Activated B cell treated with CpG ODN at 0.5 μM for 24 hours (primary cell): ENCODE measurements at places on chromosomes 2 and 18. TPM values are rescaled to one million over a fixed set of nuclear protein-coding genes. Genes with fewer than 3 reads are reported as not detected.

- no peak for DNase-seq
Measured at GRCh38 chr2:102194609-102195268, 7.9 kb downstream of the IL1RL2 start.

- DNase-seq: no peak
Measured at GRCh38 chr2:100309973-100310719, 12.2 kb downstream of the LONRF2 start.

DNA sequence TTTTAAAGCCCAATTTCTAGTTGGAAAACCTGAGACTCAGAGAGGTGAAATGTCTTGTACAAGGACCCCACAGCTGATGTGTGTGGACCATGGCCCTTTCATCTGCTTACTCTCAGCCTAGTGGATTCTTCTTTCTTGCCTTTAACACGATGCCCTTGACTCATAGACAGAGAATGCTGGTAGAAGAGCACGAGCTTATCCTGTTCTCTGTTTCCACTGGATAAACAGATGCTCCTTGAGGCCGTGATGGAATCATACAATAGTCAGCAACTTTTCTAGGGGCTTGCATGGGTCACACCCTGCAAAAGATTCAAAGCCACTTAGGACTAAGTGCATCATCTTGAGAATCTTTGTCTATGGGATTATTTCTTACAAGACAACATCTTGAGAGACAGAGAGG is 50.9 kb downstream of the MYCN start:
- no peak for DNase-seq

GRCh38 chr18:21257386-21257785 is 15.4 kb downstream of the GREB1L start:
- DNase-seq: no peak

DNA sequence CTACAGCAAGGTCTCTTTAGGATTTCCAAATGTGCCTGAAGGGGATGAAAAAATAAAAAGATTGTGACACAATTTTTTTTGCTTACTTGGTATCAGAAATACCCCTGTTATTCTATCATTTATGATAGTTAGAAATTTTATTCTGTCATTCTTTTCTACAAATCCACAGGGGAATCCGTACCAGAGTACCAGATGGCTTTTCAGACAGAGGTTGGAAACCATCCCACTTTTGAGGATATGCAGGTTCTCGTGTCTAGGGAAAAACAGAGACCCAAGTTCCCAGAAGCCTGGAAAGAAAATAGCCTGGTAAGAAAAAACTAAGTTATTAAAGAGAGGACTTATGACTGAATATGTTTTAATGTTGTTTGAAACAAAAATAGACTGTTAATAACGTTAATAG is 92.6 kb upstream of the FAM117B start:
- DNase-seq: no peak

- no peak for DNase-seq
Measured at GRCh38 chr18:77004555-77005380, 127.8 kb downstream of the MBP start.

Gene DLX1
- total RNA-seq: not detected in 2 replicates

Gene DGUOK
- total RNA-seq: 70.1 and 77.4 TPM in 2 replicates
